Ascending aorta (tissue), 2 donors: ENCODE measurements at places on chromosomes 1 and 21.

DNA sequence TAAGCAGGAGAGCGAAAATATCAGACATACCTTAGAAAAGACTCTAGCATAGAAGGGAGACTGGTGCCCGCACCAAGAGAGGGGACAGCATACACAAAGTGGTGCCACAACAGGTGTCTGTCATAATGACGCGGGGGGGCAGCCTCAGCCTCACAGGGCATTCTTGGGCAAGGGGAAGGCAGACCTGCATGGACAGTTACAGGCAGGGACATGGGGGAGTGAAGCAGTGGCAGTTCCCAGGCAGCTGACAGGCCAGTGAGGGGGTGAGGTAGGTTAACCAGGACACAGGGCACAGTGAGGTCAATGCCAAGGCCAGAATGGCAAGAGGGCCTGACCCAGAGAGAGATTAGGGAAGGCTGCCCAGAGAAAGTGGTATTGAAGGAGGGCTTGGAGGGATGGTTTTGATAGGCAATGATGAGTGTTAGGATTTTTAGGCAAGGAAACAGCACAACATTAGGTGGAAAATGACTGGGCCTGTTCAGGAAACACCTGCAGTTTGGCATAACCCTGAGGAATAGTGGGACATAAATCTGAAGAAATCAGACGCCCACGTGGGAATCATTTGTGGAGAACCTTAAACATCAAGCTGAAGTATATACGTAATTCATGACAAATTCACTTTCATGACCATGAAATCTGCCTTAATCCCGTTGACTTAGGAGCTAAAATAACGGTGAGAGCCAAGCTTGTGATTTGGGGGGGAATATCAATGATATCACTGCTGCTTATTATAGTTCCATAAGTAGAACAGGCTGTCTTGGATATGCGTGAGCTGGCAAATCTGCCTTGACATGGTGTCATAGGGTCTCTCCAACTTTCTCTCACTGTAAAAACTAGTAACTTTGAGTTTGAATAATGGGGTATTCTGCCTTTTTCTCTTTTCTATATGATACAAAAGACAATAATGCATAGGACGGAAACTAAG lies 8.9 kb downstream of the PTPN14 start:
- DNase-seq: no peak

GRCh38 chr1:157176016-157176415 lies 37.8 kb upstream of the ETV3 start:
- no peak for DNase-seq

DNA sequence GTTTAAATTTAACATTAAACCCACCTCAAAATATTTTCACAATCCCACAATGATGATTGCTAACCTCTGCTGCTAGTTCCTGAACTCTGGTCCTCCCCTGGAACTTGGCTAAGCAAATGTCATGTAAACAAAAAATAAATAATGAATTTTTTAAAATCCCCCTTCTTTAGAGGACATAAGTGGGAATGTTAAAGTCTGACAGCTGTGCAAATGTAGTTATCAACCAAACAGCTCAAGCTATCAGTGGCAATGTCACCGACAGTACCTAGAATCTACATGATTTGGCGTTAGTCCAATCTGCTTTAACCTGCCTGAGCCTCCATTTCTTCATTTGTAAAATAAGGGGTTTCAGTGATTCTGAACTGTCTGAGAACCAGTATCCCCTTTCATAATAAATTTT lies 67.7 kb downstream of the GDAP2 start:
- no peak for DNase-seq

GRCh38 chr1:188170935-188171334 lies 1342.2 kb downstream of the PLA2G4A start:
- DNase-seq: no peak

- no peak for DNase-seq
Measured at GRCh38 chr1:84715342-84716019, 25.2 kb upstream of the SSX2IP start.

DNA sequence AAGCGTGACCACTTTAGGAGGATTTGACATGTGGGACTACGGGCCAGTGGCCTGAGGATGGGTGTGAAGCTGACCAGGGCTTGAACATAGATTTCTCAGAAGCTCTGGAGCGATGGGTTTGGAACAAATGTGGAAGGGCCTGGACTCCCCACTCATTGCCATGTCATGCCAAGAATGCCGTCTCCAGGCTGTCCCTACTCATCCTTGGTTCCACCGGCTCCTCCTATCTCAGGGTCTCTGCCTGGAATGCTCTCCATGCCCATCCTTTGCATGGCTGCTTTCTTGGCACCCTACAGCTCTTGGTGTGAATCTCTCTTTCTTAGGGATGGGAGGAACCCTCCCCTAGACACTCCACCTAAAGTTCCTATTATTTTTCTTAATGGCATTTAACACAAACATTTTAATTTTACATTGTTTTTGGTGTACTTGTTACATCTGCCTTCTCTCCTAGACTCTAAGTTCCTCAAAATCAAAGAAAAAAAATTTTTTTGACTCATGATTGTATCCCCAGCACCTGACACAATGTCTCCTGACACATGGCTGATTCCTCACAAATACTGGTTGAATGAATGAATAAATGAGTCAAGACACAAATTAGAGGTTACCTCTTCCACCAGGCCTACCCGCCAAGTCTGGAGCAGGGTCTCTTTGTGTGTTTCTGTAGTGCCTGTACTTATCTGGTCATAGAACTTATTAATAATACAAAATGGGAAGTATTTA lies 114.5 kb downstream of the OMA1 start:
- DNase-seq: no peak

DNA sequence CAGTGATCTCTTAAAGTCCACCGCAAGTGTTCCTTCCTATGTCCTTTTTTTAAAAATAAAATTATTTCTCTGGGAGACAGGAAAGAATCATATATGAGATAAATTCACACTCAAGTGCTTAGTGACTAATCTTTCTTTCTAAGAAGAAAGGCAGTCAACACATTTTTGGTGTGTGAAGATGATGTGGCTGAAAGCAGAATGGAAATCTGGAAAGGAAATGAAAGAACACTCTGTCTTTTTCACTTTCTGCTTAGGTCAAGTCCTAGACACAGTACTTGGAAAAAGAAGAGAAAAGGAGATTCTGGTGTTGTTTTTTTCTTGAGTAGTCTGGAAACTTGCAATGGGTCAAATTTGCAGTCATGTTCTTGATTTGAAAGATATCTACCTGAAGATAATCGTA lies 45.5 kb upstream of the PRRX1 start:
- DNase-seq: no peak

DNA sequence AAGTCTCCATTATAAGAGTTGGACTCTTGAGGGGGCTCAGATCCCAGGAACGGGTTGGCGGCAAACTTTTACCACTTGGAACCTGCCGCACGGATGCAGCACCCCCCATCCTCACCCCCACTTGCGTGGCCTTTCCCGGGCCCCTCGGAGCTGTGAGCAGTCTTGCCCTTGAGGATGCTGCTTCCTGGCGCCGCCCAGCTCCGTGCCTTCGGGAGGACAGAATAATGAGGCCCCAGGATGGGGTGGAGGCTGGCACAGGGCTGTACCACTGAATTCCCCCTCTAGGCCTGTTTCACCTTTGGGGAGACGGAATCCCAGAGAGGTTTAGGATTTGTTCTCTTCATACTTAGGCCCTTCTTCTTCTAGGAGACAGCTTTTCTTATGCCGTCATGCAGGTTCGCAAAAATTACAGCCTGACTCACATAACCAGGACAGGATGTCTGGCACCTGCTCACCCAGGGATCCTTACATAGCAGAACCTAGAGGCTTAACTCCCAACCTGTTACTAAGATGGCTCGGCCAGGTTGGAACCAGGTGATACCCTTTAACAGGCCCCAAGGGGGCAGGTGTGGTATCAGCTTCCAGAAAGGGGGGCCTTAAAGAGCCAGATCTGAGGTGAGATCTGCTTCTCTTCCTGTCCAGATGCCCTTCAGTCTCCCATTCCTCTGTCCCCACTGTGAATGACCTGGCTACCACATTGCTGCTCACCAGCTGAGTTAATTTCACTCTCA lies 1.5 kb downstream of the TRNP1 start:
- no peak for DNase-seq

DNA sequence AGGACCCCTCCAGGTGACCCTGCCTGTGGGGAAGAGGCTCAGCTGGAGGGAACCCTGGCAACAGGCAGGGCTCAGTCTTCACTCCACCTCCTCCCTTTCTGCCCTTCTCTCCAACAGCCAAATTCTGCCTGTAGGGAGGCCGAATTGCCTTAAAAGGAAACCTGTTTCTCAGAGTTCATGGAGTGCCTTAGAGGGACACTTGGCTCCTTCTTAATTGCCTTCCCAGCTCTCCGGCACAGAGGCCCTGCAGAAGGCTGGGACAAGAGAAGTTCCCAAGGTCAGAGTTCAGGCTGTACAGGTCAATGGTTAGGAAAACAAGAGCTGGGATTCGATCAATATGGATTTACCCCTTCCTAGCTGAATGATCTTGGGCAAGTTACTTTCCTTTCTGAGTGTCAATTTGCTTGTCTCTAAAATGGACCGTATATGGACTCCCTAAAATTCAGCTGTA lies 6.2 kb downstream of the CSRP1 start:
- peak; percentile 78 for DNase-seq

GRCh38 chr1:42122408-42122807 lies 30.8 kb upstream of the GUCA2B start:
- no peak for DNase-seq

GRCh38 chr1:234743791-234744611 lies 134.0 kb upstream of the IRF2BP2 start:
- no peak for DNase-seq

- DNase-seq: no peak
Measured at GRCh38 chr1:246824541-246824940, 100.3 kb downstream of the SCCPDH start.

- DNase-seq: no peak
Measured at GRCh38 chr1:17611991-17612390, 72.5 kb downstream of the ARHGEF10L start.

GRCh38 chr1:218476385-218476784 lies 131.2 kb downstream of the TGFB2 start:
- DNase-seq: no peak

DNA sequence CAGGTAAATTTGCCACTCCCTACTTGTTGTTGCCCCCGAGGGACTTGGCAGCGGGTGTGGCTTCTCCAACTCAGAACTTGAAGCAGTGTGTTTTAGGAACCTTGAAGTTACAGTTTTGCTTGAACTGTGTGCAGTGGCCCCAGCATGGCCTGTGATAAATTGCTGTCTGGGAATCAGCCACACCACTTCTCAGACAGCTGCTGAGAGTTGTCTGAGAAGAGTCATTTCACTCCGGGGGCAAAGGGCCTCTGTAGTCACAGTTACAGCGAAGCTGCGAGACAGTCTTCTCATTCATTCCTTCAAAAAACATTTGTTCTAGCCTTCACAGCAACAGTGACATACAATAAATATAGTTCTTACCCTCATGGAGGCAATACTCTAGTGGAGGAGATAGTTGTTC lies 70.3 kb downstream of the PROX1 start:
- DNase-seq: no peak
